ENCODE measurements at places on chromosomes 1 and 21. TPM values are rescaled to one million over a fixed set of nuclear protein-coding genes. Genes with fewer than 3 reads are reported as not detected.

The S100A7A gene
- polyA plus RNA-seq = not detected

The RHCE gene
- polyA plus RNA-seq = 2.1 TPM

The ROR1 gene
- 1.7 TPM for polyA plus RNA-seq

The KRTAP7-1 gene
- polyA plus RNA-seq = not detected

The RPE65 gene
- polyA plus RNA-seq = not detected

The HIVEP3 gene
- polyA plus RNA-seq = 4.7 TPM

The UBIAD1 gene
- 1.1 TPM for polyA plus RNA-seq

The ZMYND12 gene
- polyA plus RNA-seq = 9.0 TPM

The EXO1 gene
- polyA plus RNA-seq = 2.2 TPM

The ADAMTS5 gene
- 0.15 TPM for polyA plus RNA-seq

The SLC1A7 gene
- not detected for polyA plus RNA-seq

The GBP6 gene
- polyA plus RNA-seq = not detected

The FCAMR gene
- not detected for polyA plus RNA-seq

The SH2D5 gene
- 0.07 TPM for polyA plus RNA-seq

The CCDC190 gene
- polyA plus RNA-seq = not detected

The ACKR1 gene
- 3.5 TPM for polyA plus RNA-seq

The NUP210L gene
- 0.27 TPM for polyA plus RNA-seq

The IL12RB2 gene
- 3.8 TPM for polyA plus RNA-seq

The CFHR3 gene
- not detected for polyA plus RNA-seq

The OR2AK2 gene
- not detected for polyA plus RNA-seq

The ADAM30 gene
- not detected for polyA plus RNA-seq

The LCE3D gene
- not detected for polyA plus RNA-seq

The TFF2 gene
- polyA plus RNA-seq = not detected

The MCOLN3 gene
- not detected for polyA plus RNA-seq

The CFAP74 gene
- polyA plus RNA-seq = 1.2 TPM

The GNG4 gene
- polyA plus RNA-seq = 42.4 TPM

The PLA2G2C gene
- not detected for polyA plus RNA-seq

The ZC3H11A gene
- polyA plus RNA-seq = 39.9 TPM

The CD1E gene
- not detected for polyA plus RNA-seq

The UBE2Q1 gene
- 52.2 TPM for polyA plus RNA-seq

The RPF1 gene
- 34.0 TPM for polyA plus RNA-seq

The YBX1 gene
- polyA plus RNA-seq = 52.3 TPM

The TNFSF4 gene
- polyA plus RNA-seq = not detected

The DPYD gene
- polyA plus RNA-seq = 1.5 TPM

The HCN3 gene
- polyA plus RNA-seq = 4.9 TPM

The CYP4A11 gene
- polyA plus RNA-seq = not detected
